ENCODE measurements at places on chromosomes 6 and 20.

DNA sequence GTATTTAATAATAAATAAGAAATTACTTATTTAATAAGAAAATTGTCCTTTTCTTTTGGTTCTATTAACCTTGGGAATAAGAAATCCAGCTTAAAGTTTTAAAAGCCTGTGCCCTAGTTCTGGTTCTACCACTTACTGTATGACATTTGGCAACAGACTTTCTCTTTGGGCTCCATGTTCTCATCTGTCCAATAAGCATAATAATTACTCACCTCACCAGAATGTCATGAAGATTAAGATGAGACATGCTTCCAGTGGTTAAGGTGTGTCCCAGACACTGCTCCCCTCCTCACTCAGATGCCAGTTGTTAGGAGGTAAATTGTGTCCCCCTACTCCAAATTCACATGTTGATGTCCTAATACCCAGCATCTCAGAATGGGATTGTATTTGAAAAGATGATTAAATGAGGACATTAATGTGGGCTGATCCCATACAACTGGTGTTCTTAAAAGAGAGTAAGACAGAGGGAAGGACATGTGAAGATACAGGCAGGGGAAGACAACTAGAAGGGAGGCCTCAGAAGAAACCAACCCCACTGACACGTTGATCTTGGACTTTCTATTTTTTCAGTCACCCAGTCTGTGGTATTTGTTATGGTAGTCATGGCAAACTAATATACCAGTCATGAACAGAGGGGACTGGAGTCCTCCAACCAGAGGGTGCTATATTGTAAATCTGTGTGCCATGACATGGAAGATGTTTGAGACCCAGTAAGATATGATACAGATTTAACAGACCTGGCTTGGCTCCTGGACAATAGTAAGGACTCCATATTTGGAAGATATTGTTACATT, 6.4 kb upstream of the MICAL1 start:
- peaks cover under 1% of the 10 kb centered on the region for H3K4me1 ChIP-seq
- H3K27ac ChIP-seq, result no peak overlapping the region
- H3K27me3 ChIP-seq, result no peaks in the 10 kb centered on the region
- H3K36me3 ChIP-seq, result peaks cover 26% of the 10 kb centered on the region
- no peak overlapping the region for H3K4me3 ChIP-seq
- DNase-seq, result no peak

- peaks cover 81% of the 10 kb centered on the region for H3K4me1 ChIP-seq
- H3K27ac ChIP-seq, result peak overlapping the region; percentile 95
- no peak overlapping the region for H3K4me3 ChIP-seq
- H3K36me3 ChIP-seq, result no peaks in the 10 kb centered on the region
- no peak for DNase-seq
- no peaks in the 10 kb centered on the region for H3K27me3 ChIP-seq
Observed at GRCh38 chr6:43703512-43704429, 16.2 kb upstream of the MRPS18A start.

DNA sequence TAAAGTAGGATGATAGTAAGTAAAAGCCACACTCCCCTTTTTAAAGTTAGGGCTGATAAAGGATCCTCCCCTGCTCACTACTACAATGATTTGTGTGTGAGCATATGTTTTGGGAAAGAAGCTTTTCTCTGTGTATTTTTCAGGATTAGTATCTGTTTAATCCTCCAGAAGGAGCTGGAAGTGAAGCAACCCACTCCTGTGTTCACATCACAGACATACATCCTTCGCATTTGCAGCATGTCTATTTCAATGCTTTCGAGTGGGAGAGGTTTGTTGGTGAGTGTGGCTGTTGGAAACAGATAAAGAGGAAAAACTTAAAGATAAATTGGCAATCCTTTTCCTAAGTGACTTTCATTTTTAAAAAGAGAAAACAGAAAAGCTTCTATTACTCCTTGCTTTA, 31.6 kb upstream of the RGS17 start:
- no peaks in the 10 kb centered on the region for H3K27me3 ChIP-seq
- H3K4me3 ChIP-seq, result no peak overlapping the region
- H3K36me3 ChIP-seq, result no peaks in the 10 kb centered on the region
- no peak for DNase-seq
- H3K4me1 ChIP-seq, result peaks cover 16% of the 10 kb centered on the region

DNA sequence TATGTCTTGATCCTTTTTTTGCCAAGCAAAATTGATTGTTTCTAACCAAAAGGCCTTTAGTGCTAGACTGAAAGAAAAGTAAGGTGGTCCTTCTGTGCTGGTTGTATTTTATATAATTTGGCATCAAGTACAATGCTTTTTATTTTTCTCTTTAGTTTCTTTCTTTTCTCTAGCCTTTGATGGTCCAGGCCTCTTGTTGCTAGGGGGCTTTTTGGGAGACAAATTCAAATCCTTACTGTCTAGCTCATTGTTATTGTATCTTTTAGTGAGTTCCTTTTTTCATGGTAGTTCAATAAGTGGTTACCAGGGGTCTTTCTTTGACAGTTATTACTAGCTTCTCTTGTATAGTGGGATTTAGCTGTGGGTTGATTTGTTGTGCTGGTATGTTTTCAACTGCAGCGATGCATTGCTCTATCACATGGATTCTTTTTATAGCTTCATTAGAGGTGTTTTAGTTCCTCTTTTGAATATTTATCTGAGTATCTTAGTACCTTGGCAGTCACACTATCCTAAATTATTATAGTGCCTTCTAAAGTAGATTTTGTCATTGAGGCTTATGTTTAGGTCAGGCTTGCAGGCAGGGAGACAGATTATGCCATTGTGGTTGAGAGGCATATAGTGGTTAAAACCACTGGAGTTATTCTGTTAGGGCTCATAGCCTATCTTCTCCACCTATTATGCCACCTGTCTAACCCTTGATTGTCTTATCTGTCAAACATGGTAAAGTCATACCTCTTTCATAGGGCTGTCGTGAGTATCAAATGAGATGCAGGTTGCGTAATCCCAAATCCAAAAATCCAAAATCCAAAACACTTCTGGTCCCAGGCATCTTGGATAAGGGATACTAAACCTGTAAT, 49.5 kb downstream of the KCNS1 start:
- no peak for DNase-seq
- no peak overlapping the region for H3K27ac ChIP-seq
- no peaks in the 10 kb centered on the region for H3K27me3 ChIP-seq

DNA sequence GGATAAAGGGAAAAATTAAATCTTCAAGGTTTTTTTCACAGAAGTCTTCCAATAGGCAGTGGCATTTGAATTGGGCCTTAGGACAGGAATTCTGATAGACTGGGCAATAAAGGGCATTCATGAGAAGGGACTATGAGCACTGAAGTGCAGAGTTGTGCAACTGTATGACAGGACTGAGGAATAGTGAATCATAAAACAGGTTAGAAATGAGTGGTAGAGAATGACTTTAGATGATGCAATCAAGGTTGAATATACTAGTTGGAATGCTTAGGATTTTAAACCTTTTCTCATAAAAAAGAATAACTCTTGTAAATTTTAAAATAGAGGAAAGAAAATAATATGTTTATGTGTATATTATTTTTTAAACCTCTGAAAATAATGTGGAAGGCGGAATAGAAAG, 944.7 kb downstream of the PHF3 start:
- no peak for DNase-seq
- no peak overlapping the region for H3K27ac ChIP-seq
- no peak overlapping the region for H3K4me3 ChIP-seq

GRCh38 chr20:64102647-64103354, 4.6 kb downstream of the NPBWR2 start:
- peaks cover 37% of the 10 kb centered on the region for H3K27me3 ChIP-seq
- no peak for DNase-seq
- peak overlapping the region; percentile 47 for H3K4me3 ChIP-seq

GRCh38 chr20:51128198-51128597, 105.3 kb upstream of the KCNG1 start:
- H3K36me3 ChIP-seq, result no peaks in the 10 kb centered on the region
- no peak overlapping the region for H3K4me3 ChIP-seq
- no peaks in the 10 kb centered on the region for H3K27me3 ChIP-seq
- no peak overlapping the region for H3K27ac ChIP-seq
